ENCODE measurements at places on chromosomes 2 and 18.

- DNase-seq: no peak
Observed at GRCh38 chr2:234250926-234251325, 200.4 kb downstream of the SPP2 start.

GRCh38 chr18:36640021-36640952 lies 188.5 kb downstream of the TPGS2 start:
- DNase-seq: no peak

- no peak for DNase-seq
Observed at GRCh38 chr2:144224472-144224871, 295.4 kb downstream of the ZEB2 start.

DNA sequence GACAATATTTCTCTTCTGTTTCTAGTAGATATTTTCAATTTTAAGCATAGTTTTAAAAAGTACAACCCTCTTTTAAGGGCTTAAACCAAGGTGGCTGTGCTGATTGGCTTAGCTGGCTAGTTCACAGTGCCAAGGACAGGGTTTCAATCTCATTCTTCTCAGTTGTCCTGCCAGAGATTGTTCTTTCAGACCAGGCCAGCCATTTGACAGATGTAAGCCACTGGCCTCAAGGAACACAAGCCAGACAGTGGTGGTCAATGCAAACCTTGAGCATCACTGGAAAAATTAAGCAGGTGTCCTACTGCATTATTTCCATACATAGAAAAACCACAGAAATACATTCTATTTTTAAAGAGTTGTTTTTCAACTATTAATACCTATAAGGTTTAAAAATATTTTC lies 5.9 kb downstream of the RNF103 start:
- DNase-seq: no peak

- no peak for DNase-seq
Observed at GRCh38 chr2:229098801-229099200, 172.3 kb downstream of the PID1 start.

DNA sequence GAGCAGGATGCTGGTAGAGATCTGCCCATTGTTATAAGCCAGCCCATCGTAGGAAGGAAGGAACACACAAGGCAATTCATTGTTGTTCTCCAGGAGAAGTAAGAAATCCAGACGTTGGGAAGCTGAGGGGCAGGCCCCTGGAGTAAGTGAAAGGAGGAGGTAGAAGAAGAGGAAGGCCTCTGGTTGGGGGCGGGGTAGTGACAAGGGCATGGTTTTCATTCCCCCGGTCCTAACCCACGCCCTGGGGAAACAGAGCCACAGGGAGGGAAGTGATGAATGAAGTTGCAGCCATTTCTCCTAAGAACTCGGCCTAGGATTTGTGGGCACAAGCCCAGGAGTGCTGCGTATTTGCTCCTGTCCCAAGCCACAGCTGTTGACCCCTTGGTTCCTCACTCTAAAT lies 18.0 kb downstream of the LBH start:
- no peak for DNase-seq

GRCh38 chr18:50315100-50315871 lies 27.8 kb upstream of the CXXC1 start:
- DNase-seq: no peak

DNA sequence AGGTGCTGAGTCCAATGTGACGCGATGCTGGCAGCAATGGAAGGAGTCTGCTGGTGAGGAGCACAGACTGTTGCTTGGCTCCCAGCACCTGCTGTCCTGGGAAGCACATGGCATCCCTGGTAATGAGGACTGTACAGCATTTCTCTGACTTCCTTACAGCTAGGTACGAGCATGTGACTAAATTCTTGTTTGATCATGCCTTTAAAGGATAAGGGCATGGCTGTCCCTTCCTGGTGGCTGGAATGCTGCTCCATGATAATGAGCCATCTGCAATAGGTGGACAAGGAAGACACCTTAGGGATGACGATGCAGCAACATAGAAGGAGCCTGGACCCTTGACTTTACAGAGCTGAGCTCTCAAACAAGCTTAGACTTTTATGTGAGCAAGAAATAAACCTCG lies 278.0 kb upstream of the SPRED2 start:
- DNase-seq: no peak

DNA sequence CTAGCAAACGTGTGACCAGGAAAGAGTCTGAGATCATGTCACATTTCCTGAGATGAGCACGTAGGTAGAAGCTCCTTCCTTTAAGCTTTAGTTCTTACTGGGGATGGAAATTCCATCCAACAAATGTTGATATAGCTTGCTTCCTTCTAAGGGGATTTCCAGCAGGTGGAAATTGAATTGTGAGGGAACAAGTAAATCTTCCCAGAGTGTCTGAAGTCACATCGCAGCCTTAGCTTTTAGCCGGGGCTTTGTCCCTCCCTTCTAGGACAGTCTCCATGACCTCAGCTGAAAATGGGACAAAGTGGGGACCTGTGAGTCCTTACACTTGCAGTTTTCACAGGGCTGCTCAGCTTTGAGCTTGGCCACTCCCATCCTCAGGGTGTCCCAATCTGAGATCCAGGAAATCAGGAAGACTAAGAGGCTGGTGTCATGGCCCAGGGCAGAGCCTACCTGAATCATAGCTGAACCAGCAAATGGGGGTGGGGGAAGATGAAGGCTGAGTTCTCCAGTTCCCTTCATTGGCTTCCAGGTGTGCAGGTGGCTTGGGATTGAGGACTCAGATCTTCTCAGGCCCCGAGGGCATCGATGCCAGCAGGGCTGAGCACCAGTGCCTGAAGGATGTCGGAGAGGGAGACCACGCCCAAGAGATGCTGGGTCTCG lies 8.3 kb downstream of the PRKAG3 start:
- no peak for DNase-seq
